ENCODE measurements at places on chromosomes 6 and 20.

- no peak for DNase-seq
These were observed 42.0 kb downstream of the PNLDC1 start for GRCh38 chr6:159842035-159842434.

DNA sequence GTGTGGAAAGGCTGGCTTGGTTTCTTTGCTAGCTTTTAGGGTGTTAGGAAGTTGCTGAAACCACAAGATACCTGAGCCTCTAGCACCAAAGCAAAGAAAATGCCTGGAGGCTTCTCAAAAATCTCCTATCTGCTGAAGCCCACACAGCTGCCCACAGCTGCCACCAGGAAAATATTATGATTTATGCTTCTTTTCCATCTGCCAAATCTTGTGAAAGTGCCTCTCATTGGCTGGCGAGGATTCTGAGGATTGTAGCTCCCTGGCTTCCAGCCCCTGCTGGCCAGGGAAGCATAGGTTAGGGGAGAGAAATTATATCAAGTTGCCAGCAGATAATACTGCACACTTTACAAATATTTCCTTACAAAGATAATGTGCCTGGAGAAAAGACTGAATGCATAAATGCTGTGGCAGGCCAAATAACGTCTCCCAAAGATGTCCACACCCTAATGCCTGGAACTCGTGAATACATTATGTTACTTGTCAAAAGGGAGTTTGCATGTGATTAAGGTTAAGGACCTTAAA, 98.4 kb downstream of the MRPL14 start:
- DNase-seq = no peak

- DNase-seq = no peak
These were observed 627.5 kb downstream of the PKHD1 start for GRCh38 chr6:51459958-51460357.

- no peak for DNase-seq
These were observed 1177.9 kb downstream of the GRIK2 start for GRCh38 chr6:102571236-102571908.

GRCh38 chr6:107061125-107062020, 33.4 kb downstream of the MTRES1 start:
- DNase-seq = peak; percentile 6

DNA sequence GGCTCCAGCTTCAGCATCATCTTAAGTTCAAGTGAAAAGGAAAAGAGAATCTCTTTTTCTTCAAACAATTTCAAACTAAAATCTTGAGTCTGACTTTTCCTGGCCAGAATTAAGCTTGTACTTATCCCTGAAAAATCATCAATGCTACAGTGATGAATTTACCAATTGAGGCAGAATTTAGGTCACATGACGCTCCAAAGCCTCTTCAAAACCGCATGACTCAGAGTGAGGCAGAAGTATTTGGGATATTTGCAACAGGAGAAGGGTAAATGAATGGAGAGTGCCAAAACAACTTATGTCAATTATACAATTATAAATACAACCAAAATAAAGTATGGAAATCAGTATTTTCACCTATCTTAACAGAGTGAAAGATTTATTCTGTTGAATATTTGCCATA, 515.5 kb downstream of the COL12A1 start:
- DNase-seq = no peak

DNA sequence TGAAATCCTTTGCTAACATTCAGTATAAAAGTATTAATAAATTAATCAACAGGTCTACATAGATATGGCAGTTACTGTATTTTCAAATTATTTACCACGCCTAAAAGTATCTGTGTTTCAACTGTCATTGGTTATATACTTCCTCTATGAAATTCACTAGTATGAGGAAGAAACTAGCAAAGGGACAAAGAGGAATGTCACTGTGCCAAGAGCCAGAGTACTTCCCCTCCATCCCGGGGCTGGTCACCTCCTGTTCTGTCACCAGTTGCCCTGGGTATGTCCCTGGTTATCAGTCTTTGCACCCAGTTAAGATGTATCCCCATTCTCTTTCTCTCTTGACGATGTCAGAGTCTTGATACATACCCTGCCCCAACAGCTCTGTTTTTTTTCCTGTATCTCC, 476.8 kb upstream of the SOX4 start:
- no peak for DNase-seq

GRCh38 chr6:132712366-132712765, 1.5 kb downstream of the VNN1 start:
- no peak for DNase-seq

GRCh38 chr20:16262594-16262993, 310.7 kb downstream of the KIF16B start:
- DNase-seq = no peak

DNA sequence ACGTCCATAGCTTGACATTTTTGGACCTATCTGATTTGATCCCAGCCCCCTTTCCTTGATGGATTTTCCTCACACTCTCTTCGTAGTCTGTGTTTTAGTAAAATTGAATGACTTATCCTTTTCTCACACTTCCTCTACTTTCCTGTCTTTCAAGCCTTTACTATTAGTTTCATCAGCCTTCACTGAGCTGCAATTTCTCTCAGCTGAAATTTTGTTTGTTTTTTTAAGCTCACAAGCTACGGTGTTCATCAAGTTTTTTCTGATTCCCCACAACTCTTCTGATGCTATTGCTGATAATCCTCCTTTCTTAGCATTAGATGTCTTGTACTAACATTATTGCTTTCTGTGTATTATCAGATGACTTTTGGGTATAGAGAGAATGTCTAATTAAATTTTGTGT, 263.7 kb downstream of the TBX18 start:
- no peak for DNase-seq

- DNase-seq = no peak
These were observed 418.6 kb downstream of the CDKAL1 start for GRCh38 chr6:20952699-20953474.

GRCh38 chr6:30194797-30195690, 18.2 kb downstream of the TRIM26 start:
- no peak for DNase-seq

GRCh38 chr20:44745598-44746366, at the start of gene KCNK15:
Gene KCNK15 (plus strand): TSS chr20:44745865. CDS start chr20:44745911, 46 bp downstream.
- peak; percentile 34 for DNase-seq

DNA sequence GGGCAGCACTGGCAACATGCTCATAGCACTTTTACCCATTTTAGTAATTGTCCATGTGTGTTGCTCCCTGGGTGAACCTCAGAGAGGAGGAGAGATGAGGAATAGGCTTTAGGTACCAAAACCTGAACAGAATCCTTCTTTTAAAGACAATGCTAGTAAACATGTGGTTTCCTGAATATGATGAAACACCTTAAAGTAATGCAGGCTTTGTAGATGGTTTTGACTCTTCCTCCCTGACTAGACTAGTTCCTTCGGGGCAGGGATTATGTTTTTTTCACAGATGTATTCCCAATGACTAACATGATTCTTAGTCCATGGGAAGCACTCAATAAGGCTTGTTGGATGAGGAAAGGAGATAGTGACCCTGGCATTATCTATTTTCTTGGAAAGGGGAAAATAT, 367.6 kb upstream of the JAG1 start:
- no peak for DNase-seq

DNA sequence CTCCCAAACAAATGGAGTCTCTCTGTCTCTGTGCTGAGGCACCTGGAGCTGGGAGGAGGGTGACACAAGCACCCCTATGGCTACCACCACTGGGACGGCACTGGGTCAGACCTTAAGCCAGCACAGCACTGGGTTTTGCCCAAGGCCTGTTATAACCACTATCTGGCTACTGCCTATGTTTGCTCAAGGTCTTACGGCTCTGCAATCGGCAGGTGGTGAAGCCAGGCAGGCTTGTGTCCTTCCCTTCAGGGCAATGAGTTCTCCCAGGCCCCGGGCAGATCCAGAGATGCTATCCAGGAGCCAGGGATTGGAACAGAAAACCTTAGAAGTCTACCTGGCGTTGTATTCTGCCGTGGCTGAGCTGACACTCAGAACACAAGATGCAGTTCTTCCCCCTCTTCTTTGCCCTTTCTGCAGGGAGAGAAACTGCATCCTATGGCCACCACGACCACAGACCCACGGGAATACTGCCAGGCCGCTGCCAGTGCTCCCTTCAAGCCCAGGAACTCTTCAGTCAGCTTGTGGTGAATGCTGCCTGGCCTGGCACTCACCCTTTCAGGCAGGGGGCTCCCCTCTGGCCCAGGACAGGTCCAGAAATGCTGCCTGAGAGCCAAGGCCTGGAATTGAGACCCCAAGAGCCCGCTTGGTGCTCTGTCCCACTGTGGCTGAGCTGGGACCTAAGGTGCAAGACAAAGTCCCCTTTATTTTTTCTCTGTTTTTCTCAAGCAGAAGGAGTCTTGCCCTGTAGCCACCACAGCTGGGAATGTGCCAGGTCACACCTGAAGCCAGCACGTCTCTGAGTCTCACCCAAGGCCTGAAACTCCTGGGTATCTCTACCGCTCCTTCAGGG, 67.0 kb upstream of the FRMD1 start:
- DNase-seq = no peak

GRCh38 chr6:12911427-12911826, 194.9 kb downstream of the PHACTR1 start:
- no peak for DNase-seq

DNA sequence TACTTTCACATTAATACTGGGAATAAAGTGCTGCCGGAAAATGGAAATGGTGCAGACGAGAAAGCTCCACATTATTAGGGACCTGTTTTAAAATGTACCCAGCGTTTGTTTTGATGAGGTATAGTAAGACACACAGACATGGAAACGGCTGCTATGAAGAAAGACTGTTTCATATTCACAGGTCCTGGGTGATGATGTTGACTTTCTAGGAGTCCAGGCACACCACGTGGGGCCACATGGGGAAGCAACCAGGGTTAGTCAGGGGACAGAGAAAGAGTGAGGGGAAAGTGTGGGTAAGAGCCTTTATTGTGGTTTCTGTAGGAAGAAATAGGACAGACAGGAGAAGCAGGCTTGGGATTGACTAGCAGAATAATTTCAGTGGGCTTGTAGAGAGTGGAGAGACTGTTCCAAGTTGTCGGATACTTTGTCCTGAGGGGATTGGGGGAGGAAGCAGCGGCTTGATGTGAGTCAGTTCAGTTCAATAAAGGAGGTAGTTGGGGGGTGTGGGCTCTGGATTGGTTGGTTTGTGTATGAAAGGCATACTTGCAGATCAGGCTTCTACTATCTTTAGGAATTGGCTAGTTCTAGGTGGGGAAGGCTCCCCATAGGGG, 112.0 kb upstream of the MCHR2 start:
- no peak for DNase-seq

GRCh38 chr6:73985891-73986290, 289.9 kb downstream of the CD109 start:
- DNase-seq = no peak

DNA sequence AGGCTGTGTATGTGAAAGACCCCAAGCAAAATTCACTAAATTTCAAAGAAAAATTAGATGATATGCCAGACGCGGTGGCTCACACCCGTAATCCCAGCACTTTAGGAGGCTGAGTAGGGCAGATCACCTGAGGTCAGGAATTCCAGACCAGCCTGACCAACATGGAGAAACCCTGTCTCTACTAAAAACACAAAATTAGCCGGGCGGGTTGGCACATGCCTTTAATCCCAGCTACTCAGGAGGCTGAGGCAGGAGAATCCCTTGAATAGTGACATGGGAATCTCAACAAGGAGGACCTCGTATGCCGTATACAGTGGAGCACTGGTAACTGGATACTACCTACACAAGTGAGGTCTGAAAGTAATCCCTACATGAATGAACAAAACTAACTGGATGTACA, 92.7 kb upstream of the JARID2 start:
- DNase-seq = no peak

GRCh38 chr6:65790666-65791065, 83.6 kb upstream of the EYS start:
- no peak for DNase-seq

DNA sequence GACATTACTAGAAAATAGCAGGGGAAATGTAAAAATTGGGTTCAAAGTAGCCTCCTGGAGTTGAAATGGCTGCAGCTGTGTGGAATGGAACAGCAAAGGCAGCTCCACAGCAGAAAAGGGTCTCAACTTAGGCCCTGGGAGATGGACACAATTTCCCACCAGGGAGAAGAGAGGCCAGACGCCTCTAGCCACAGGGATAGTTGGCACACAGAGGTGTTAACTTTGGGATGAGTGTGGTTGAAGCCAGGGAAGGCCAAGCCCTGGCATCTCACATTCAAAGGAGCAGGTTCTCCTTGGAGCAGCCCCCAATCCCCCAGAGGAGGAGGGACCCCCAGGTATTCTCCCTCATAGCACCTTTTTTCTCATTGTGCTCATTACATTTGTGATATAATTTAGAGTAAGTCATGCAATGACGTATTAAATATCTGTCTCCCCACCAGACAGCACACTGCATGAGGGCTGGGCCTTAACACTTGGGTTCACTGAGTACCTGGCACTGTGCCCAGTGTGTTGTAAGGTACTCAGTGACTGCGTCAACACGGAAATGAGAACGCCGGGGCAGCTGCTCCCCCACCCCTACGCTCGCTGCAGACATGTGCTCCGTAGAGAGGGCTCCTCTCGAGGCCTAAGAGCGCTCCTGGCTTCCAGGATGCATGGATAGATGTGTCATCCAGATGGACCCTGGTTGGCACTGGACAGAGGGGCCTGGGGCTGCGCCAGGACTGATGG, 76.0 kb upstream of the CD93 start:
- DNase-seq = no peak

- DNase-seq = no peak
These were observed 342.0 kb downstream of the SOX4 start for GRCh38 chr6:21935561-21936028.

DNA sequence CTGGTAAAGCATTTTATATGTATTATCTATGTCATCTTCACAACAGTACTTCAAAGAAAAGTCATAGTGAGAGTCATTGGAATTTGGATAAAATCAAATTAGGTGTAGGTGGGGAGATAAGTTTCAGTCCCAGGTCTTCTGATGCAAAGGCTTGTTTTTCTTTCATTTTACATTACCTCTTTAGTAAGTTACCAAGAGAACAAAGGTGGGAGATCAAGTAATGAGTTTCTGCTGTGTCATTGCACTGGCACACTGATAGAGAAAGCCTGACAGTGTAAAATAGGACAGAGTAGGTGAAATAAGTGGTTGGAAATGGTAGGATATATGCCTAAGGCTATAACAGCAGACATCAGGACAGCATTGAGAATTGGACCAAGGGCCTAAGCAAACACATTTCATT, 250.4 kb downstream of the NKAIN2 start:
- no peak for DNase-seq

- DNase-seq = no peak
These were observed 5.4 kb upstream of the SH3BGRL2 start for GRCh38 chr6:79625746-79626145.

DNA sequence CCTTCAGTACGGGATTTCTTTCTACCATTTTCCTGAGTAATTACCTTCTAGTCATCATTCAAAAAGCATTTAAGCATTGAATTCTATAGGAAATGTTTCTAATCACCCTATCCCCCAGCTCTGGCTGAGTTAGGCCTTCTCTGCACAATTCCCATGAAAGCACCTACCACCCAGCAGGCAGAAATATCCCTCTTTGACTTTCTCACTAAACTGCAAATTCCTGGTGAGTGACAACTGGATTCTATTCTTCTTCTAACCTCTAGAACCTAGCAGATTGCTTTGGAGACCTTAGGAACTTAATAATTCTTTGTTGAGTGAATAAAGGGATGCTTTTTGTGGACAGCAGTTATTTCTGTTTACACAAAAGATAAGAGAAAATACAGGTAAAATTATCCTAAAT, 328.7 kb downstream of the LAMA2 start:
- no peak for DNase-seq

Data from stimulated activated naive CD4-positive, alpha-beta T cell (primary cell).